ENCODE measurements at places on chromosomes 1 and 21.

GRCh38 chr1:107138767-107139445, 1.9 kb upstream of the NTNG1 start:
- no peak for DNase-seq

DNA sequence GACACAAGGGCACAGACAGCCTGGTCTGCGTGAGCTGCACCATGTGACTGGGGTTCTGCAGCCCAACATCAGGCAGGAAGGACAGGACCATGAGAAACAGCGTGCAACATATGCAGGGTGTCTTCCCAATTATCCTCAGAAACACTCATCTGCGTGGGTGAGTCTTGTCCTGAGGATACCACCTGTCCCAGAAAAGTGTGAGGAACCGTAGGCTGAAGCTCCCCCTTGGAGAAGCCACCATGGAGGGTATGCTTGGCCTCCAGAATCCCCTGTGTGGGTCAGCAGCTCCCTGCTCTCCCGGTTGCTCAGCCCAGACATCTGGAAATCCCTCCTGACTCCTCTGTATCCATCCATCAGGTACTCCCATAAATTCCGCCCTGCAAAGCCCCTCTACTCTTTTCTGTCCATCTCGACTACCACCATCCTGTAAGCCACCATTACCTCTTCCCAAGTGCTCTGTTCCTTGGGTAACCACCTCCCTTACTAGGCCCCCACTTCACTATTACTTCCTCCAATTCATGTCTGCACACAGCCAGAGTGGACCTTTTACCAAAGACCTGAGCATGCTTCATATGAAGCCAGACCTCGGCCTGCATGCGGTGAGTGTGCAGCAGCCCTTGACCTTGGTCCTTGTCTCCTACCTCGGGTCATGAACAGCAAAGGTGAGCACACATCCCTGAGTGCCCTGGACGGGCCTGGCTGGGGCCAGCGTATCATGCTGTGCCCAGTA, 33.0 kb downstream of the ETS2 start:
- no peak for DNase-seq

DNA sequence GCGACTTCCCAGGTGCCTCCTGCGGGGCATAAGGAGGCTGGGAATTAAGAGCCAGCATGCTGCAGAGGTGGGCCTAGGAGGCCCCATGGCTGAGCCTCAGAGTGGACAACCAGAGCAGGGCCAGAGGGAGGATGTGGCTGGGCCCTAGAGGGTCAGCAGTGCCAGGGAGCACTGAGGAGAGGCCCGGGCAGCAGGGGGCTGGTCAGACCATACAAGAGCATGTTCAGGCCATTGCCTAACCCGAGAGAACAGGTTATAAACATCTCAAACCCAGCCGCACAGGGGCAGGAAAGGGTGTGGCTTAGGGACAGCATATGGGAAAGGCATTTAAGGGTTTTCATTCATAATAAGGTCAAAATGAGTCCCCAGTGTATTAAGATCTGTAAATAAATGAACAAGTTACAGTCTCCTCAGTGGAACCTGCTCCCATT, 51.1 kb downstream of the IER5 start:
- no peak for DNase-seq

DNA sequence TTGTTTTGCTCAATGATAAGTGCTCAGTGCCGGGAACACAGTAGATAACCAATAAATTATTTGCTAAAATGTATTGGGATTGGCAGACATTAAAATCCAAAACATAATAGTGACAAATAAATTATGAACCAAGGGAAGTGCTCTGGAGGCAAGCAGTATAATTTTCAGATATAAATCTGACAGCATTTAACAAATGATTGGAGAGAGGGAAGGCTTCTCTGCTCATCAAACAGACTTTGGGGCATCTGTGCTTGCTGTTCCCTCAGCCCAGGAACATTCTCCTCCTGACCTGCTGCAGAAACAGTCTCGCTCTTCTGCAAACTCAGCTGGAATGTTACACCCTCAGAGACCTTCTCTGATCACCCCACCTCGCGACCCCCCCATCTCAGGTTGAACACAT, 2.2 kb downstream of the CD46 start:
- DNase-seq: no peak

DNA sequence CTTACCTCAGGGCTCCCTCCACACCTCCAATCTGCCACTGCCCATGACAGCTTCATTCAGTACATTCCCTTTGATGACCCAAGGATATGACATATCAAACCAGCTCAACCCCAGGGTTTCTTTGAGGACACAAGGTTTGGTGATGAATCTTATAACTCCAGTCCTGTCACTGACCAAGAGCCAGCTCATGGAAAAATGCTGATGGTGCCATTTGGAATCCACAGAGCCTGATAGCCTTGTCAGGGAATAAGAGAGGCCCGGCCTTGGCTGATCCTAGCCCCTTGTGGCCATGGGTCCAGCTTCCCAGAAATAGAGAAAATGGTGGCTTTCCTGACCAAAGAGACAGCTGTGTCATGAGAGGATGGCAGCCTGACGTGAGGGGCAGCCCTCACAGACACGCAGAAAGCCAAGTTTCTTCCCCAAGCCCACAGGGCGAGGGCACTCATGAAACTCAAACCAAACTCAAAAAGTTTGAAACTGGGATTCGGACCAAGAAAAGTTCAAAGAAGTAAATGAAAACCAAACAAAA, 75.4 kb downstream of the SH3BGR start:
- no peak for DNase-seq

- no peak for DNase-seq
These were observed 10.3 kb downstream of the LDLRAD2 start for GRCh38 chr1:21822349-21822748.

GRCh38 chr1:54396261-54396933, 9.8 kb downstream of the SSBP3 start:
- DNase-seq: no peak

DNA sequence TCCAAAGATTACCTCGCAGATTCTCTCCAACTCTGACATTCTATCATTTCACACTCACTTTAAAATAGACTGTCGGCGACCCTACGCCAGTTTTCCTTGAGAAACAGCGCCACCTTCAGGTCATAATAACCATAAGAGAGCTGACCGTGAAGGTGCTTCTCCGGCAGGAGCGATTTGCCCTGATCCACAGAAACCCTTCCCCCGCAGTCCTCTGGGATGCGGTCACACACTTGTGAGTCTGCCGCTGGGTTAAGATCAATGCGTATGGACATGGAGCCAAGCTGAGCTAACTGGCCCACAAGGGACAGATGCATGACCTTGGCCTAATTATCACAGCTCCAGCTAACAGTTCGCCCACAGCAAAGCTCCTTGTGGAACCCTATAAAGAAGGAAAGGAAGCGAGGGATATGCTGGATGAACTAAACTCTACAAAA, 32.8 kb upstream of the IFNAR2 start:
- DNase-seq: peak; percentile 79

GRCh38 chr1:152013664-152014237, 20.1 kb upstream of the S100A10 start:
- DNase-seq: no peak

DNA sequence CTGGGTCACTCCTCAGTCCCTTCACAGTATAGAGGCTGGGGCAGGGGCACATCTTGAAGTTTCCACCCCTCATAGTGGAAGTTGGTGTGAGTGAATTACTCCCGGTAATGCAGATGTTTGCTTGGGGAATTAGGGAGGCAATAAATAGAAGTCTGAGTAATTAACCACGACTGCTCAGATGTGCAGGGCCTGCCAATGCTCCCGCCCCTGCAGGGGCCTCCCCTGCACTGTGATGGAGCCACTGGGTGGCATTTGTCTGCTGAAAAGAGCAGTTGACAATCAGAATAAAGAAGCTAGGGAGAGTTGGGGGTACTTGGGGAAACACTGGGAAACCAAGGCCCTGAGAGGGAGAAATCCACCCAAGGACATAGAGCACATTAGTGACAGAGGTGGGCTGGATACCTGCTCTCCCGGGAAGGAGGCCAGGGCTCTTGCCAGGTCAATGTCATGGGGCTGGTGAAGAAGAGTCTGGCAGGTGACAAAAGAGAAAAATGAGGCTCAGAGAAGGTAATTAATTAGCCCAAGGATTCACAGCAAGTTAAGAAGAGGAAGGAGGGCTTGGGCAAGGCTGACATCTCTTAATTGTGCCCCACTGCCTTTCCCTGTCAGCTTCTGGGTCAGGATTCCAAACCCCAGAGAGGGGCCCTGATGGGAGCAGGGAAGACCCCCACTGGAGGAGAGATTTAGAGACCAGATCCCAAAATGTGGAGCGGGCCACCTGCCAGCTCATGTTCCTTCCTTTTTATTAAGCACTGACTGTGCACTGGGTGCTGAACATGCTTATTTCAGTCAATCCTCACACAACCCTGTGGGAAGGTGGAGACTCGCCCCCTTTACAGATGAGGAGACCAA, 436.2 kb downstream of the MATN1 start:
- DNase-seq: peak; percentile 19

DNA sequence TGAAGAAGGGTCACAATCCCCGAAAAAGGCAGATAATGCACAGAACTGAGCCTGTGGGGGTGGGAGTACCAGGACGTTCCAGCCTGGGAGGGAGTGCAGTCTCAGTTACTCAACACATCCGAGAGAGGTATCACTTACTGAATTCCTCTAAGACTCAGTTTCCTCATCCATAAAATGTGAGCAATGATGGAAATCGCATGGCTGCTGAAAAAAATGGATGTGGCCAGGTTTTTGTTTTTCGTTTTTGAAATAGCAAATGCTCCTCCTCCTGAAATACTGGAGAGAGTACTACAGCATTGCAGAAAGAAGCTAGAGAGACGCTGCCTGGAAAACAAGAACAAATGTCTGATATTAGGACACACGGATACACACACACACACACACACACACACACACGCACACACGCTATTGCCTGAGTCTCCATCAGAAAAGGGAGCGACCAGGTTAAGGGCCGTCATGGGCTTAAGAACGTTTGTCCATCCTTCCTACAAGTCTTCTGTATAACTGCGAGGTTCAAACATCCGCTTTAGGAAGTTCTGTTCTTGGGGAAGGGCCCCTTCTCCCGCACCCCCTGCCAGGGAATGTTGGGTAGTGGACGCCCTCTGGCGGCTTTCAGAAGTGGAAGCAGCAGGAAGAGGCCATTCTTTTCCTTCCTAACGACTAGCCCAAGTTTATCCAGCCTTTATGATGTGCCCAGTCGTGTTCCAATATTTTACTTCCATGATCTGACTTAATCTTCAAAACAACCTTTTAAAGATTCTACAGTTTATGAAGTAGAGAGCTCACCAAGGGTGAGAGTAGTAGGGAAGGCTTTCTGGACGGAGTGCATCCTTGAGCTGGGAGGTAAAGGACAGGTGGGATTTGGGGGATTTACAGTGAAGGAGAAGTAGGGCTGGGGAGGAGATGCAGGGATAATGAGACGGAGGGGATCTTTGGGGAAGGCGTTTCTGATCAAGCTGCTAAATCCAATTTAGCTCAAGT, 699 bp upstream of the NES start:
- DNase-seq: peak; percentile 74

GRCh38 chr1:21525340-21525717, 16.1 kb downstream of the ALPL start:
- no peak for DNase-seq

GRCh38 chr1:26785611-26786436, 1.9 kb upstream of the PIGV start:
- DNase-seq: no peak

GRCh38 chr1:28538286-28538685, 14.6 kb upstream of the TRNAU1AP start:
- DNase-seq: no peak

- no peak for DNase-seq
These were observed 46.7 kb upstream of the GPR52 start for GRCh38 chr1:174401075-174401474.

- DNase-seq: no peak
These were observed 253.4 kb upstream of the CSF3R start for GRCh38 chr1:36735939-36736730.

DNA sequence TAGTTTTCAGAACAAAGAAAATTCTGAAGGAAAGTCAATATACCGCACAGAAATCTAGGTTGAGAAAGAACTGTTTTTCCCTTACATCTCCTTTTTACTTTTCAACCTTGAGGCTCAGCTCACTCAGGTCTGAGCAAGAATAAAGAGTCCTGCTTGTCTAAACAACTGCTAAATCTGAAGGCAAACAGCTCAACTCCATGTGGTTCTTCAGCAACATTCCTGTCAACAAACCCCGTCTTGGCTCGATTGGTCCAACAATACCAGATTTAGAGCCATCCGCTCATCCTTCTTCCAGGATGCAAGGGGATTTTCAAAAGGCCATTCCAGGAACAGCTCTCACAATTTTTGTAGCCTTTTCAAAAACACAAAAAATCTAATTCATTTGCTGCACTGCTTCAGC, 119.8 kb downstream of the HLCS start:
- no peak for DNase-seq

DNA sequence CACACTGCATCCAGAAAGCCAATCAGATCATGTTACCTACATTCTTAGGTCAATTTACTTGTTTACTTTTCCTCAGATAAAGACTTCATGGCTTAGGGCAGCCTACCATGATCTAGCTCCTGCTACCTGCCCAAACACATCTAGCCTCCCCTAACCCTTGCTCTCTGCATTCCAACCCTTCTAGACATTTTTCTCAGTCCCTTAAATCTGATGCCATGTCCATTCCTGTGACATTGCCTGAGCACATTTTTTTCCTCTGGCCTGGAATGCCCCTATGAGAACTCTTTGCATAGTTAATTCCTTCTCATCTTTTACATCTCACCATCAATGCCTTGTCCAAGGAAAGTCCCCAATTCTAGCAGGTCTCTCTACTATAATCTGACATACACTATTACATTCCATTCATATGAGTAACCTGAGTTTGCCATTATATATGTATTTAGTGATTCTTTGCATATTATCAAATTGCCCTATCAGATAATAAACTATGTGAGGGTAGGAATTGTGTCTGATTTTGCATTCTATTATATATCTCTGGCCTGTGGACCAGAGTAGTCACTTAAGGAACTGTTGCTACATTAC, 166.9 kb downstream of the COL11A1 start:
- DNase-seq: no peak

- peak; percentile 58 for DNase-seq
These were observed at the start of gene RAB42 for GRCh38 chr1:28591708-28592320. Gene RAB42 (plus strand): TSS chr1:28592265. CDS start chr1:28592512, 247 bp downstream.

- no peak for DNase-seq
These were observed 11.5 kb upstream of the MYOC start for GRCh38 chr1:171663854-171664575.

- DNase-seq: no peak
These were observed at the start of gene BRINP2 for GRCh38 chr1:177170756-177171535. Gene BRINP2 (plus strand): TSS chr1:177170958. CDS start chr1:177229877, 58,919 bp downstream.

DNA sequence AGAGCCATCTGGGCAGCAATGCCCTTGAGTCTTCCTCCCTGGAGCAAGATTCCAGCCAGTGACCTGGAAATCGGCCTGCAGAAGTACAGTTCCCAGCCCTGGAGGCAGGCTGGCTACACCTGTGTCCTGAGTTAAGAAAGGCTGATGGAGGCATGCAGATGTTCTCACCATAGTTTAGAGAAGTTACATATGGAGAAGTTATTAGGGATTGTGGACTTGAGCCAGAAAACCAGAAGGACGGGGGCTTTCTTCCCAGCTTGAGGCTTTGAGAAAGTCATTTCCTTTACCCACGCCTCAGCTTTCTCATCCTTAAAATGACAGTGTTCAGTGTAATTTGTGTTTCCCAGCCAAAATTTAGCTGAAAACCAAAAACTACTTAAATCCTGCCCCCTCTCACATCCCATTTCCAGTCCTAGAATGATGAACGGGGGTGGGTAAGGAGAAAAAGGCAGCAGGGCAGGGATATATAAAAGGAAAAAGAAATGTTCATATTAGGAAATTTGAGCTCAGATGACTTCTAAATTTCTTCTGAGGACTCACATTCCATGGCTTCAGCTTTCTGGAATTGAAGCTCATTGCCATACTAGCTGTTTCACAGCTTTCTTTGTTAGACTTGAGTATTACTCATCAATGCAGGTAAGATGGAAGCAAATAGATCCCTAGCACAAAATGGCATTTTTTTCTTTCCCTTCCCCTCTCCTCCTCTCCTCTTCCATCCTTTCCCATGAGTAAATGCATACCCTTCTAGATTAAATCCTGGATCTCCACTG, 14.4 kb upstream of the C8B start:
- DNase-seq: no peak

Data from activated CD8-positive, alpha-beta memory T cell treated with anti-CD3 and anti-CD28 coated beads for 24 hours (primary cell).